ENCODE measurements at places on chromosomes 5 and 9.

GRCh38 chr5:108769352-108769751 lies 21.7 kb downstream of the FER start:
- no peak for DNase-seq

DNA sequence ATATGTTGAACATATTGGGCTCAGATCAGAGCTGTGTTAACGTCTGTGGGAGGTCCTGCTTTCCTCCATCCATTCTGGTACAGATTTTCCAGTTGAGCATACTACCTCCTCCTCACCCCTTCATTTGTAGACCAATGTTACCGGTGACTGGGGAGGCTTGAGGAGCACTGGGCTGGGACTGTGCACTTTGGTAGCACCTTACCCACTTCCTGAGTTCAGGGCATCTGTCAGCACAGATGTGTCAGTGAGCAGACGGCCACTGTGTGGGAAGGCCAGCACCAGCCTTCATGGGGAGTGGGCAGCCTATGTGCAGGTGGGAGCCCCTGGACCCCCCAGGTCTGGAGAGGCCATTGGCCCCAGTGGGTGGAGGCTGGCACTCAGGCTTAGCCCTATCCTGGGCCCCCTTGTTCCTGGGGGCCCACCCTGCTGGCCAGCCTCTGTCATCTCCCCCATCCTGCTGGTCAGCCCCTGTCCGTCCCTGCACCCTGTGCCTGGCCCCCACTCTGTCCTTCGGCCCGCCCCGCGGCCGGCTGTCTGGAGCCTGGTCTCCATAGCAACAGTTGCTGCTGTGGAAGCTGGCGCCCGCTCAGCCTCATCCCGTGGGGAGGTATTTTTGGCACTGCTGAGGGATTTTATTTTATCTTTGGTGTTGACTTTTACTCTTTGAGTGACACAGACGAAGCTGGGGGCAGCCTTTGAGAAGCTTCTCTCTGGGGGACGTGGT lies 21.3 kb downstream of the WNK2 start:
- DNase-seq, result no peak

- no peak for DNase-seq
Observed at GRCh38 chr5:176619203-176619568, 9.2 kb upstream of the GPRIN1 start.

GRCh38 chr5:135887881-135888614 lies 7.6 kb downstream of the IL9 start:
- DNase-seq, result no peak

DNA sequence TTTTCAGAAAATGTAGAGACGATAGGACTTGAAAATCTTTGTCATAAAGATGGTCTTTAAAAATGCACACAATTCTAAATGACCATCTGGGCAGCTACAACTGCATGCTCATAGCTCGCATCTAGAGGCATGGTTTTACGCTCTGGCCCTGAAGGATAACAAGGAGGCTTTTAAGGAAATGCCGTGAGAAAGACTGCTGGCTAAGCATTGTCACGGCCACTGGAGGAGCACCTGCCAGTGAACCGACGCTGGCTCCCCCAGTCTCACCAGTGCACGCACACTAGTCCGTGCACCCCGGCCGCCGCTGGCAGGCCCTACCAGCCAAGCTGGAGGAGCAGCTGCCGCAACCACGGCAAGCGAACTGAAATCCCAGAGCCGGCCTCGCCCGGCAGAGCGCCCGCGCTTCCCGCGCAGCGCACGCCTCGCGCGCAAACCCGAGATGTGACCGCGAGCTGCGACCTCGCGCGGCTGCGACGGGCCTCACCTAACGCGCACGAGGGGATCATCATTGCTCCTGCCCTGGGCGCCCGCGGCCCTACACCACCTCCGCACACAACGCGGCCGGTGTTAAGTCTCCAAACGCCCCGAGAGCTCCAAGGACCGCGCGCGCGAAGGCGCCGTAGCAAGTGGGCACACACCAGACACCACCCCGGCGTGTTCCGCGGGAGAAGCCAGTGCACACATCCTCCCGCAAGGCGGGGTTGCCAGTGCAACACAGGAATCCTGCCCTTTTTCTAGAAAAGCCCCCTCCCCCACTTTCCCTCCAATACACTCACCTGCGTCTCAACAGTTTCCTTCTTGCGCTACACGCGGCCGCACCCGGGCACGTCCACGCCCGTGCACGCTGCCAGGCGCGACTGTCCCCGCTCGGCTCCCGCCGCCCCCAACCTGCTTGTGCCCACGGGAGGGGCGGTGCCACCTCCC lies 5.3 kb downstream of the ELAVL2 start:
- no peak for DNase-seq

Data from cortex of kidney (tissue), 1 donor.